Frontal cortex (tissue), 4 donors: ENCODE measurements at places on chromosomes 5 and 9.

DNA sequence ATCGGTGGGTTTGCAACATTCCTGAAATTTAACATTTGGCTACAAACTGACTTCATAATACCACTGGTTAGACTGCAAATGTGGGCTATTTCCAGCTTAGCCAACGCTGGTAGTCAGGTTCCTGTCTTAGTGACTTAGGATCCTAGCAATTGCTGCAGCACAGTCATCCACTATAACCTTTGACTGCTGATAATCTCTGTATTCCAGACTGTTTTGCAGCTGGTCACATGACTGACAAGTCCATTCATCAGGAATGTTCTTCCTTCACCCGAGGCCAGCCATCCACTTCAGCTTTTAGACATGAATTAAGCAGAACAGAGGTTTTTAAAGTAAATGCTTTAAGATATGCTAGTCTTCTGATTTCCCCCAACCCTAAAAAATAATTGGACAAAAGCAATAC lies 425.9 kb upstream of the MPDZ start:
- no peak for DNase-seq

GRCh38 chr5:102651466-102651865 lies 103.6 kb upstream of the PAM start:
- DNase-seq, result no peak

GRCh38 chr5:35823347-35824098 lies 33.2 kb upstream of the IL7R start:
- DNase-seq, result no peak

- DNase-seq, result no peak
These were observed 156.2 kb upstream of the S1PR3 start for GRCh38 chr9:88835038-88835466.

DNA sequence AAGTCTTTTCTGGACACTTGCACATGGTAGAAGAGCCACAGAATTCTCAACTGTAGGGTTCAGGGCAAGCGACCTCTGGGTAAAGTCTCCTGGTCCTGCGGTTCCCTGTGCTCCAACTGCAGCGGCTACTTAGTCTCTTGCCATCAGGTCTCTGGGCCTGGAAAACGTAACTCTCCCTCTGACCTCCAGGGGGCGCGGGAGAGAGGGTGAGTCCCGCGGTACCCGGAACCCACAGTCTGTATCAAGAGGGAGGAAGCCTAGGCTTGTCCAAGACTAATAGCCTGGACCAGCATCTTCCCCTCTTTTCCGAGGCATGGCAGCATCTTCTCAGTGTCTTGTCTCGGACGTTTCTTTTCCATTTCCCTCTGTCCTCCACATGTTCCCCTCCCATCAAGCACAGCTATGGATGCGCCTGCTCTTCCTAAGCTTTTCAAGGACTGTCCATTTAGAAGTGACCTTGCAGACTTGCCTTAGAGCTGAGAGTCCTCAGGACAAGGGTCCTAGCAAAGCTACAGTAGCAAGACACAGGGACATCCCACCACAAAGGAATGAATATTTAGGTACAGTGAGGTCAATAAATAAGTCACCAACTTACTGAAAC lies 59.3 kb downstream of the FSTL4 start:
- no peak for DNase-seq

GRCh38 chr9:111959468-111960359 lies 63.1 kb downstream of the UGCG start:
- DNase-seq, result no peak

- no peak for DNase-seq
These were observed 53.9 kb downstream of the DPYSL3 start for GRCh38 chr5:147455822-147456450.
